ENCODE measurements at places on chromosomes 11 and 22.
A peak's percentile ranks its signal among the peaks of the same experiment; 100 is the strongest.

- no peak for DNase-seq
These were observed 851 bp downstream of the SYT8 start for GRCh38 chr11:1835671-1836010.

GRCh38 chr11:70158201-70158600 is 44.9 kb upstream of the FADD start:
- DNase-seq, result no peak

DNA sequence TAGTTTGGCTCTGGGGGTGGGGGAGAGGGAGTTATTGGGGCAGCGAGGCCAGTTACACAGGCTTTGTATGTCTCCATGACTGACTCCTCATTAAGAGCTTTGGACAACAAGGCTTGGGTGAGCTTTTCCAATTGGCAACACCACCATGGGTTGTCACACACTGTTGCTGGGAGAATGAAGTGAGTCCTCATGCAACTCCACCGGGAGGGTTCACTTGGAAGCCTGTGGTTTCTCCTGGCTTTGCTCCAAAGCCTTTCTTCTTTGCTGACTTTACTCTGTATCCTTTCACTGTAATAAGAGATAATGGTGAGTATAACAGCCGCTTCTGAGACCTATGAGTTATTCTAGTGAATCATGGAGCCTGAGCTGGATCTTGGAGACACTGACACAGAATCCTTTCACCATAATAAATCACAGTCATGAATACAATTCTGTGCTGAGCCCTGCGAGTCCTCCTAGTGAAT is 24.9 kb downstream of the EIF3F start:
- DNase-seq, result no peak

DNA sequence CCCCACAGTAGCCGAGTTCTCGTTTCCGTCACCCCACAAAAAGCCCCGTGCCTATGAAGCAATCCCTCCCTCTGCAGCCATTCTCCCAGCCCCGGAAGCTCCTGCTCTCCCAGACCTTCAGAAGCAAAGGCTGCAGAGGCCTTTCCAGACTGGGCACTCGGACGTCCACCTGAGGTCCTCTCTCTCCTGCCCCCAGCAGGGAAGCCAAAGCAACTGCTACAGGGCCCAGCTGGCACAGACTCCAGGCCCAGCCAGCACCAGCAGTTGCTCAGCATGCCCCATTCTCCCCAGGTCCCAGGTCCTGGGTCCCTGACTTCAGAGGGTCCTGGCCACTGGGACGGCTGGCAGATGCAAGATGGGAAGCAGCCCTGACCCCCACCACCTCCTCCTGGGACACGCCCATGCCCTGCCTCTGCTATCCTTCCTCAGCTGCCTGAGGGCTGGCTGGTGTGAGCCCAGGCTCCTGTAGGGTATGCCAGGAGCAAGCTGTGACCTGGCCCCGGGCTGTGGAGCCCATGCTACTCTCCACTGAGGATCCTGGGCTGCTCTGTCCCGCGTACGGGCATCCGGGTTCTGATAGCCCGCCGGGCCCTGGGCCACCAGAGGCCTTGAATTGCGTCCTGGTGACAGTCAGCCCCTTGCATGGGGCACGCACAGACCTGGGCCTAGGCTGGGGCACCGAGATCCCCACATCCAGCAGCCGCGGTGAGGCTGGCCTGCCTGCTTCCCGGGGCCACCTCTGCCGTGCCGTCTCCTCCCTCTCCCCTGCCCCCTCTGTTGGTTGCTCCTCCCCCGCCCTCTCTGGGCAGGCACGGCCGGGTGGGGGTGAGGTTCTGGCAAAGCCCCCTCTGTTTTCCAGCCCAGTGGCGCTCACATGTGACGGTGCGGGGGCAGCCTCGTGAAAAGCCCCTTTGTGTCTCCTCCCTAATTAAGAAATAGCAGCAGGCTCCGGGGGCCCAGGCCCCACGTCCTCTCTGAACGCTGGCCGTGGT is 1310.3 kb downstream of the BRD1 start:
- no peak for DNase-seq

DNA sequence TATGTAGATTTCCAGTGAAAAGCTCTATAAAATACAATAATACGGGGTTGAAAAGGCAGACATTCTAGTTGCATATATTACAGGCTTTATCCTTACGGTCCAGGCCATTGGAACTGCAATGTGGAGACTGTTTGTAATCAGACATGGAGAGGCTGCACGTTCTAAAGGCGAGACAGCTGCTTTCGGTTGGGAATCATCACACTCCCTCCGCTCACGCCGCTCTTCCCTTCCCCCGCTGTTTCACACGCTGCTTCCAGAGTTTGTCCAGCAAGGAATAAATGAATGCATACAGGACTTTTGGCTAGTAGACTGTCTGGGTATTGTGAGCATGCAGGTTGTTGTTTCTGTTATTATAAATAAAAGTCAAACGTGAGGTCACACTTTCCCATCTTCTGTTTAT is 13.5 kb upstream of the EFCAB6 start:
- DNase-seq, result no peak

GRCh38 chr22:29163808-29164207 is 41.9 kb upstream of the EMID1 start:
- DNase-seq, result no peak

DNA sequence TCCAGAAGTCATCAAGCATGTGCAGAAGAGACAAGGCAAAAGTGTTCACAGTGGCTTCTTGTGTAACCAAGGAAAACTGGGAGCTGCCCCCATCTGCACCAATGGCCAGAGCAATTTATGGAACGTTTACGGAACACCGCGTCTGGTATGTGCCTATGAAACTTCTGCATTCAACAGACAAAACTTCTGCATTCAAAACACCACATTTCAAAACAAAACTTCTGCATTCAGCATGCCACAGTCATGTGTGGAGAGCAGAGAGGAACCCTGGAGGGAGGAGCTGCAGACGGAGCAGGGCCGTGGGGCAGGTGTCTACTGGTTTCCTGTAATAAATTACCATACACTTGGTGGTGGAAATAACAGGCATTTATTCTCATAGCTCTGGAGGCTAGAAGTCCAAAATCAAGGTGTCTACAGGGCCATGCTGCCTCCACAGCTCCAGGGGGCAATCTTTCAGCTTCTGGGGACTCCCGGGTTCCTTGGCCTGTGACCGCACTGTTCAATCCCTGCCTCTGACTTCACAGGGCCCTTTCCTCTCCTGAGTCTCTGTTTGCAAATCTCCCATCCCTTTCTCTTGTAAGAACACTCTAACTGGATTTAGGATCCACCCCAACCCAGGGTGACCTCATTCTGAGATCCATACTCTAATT is 32.2 kb downstream of the RPL3 start:
- no peak for DNase-seq

- DNase-seq, result no peak
These were observed 28.4 kb downstream of the TRPC6 start for GRCh38 chr11:101555366-101555765.

GRCh38 chr11:98536023-98536422 is 484.7 kb upstream of the CNTN5 start:
- DNase-seq, result no peak

GRCh38 chr11:127733552-127733951 is 733.0 kb upstream of the KIRREL3 start:
- DNase-seq, result no peak

DNA sequence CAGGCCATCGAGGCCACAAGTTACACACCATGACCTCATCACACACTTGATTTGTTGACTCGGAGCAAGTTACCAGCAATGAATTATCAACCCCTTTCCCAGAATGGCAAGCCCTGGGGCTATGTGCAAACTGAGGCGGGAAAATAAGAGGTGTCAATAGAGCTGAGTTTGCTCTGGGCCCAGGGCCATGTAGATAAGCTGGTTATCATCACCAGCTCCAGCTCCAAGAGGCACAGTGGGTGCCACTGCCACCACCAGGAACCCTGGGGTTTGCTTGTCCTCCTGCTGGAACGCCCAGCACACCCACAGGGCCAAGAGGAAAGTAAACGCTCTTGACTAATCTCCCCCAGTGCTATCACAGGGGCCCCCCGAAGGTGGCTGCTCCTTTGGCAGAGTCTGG is 13.0 kb upstream of the VPS37C start:
- DNase-seq, result no peak

GRCh38 chr11:131810541-131810940 is 440.1 kb downstream of the NTM start:
- DNase-seq, result no peak

GRCh38 chr11:34620820-34621792 is at the start of gene EHF:
TSS of gene EHF (plus strand) at chr11:34621093. CDS start at chr11:34642631, 21,538 bp downstream.
- peak; percentile 99 for DNase-seq

- no peak for DNase-seq
These were observed 5.9 kb upstream of the GLB1L3 start for GRCh38 chr11:134270250-134270714.

DNA sequence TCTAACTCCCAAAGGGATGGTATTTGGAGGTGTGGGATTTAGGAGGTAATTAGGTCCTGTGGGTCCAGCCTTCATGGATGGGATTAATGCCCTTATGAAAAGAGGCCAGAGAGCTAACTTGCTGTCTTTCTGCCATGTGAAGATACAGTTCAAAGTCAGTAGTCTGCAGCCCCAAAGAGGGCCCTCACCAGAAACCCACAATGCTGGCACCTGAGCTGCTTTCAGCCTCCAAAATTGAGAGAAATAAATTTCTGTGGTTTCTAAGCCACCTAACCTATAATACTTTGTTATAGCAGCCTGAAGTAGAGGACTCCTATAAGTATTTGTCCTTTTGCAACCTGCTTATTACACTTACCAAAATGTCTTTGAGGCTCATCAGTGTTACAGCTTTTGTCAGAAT is 16.2 kb downstream of the ATM start:
- DNase-seq, result no peak

- no peak for DNase-seq
These were observed 19.8 kb upstream of the MPZL2 start for GRCh38 chr11:118283756-118284350.

DNA sequence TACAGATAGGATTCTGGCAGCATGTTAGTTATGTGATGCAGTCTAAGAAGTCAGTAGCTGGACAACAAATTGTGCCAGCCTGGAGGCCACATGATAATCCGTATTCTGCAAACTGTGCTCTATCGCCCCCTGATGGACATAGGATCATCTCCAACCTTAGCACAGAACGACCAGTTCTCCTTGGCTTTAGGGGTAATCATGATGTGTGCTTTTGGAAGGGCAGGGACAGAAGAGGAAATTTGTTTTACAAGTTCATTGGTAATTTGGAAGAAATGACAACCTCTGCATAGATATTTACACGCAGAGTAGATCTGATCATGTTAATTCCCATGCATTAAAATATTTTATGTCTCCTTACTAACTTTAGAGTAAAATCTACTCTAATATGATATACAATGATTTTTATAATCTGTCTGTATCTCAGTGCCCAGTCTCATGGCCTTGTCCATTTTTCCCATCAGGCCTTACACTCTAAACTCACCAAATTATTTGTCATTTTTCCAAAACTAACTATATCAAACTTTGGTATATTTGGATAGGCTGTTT is 12.1 kb downstream of the OR10D3 start:
- peak; percentile 49 for DNase-seq

DNA sequence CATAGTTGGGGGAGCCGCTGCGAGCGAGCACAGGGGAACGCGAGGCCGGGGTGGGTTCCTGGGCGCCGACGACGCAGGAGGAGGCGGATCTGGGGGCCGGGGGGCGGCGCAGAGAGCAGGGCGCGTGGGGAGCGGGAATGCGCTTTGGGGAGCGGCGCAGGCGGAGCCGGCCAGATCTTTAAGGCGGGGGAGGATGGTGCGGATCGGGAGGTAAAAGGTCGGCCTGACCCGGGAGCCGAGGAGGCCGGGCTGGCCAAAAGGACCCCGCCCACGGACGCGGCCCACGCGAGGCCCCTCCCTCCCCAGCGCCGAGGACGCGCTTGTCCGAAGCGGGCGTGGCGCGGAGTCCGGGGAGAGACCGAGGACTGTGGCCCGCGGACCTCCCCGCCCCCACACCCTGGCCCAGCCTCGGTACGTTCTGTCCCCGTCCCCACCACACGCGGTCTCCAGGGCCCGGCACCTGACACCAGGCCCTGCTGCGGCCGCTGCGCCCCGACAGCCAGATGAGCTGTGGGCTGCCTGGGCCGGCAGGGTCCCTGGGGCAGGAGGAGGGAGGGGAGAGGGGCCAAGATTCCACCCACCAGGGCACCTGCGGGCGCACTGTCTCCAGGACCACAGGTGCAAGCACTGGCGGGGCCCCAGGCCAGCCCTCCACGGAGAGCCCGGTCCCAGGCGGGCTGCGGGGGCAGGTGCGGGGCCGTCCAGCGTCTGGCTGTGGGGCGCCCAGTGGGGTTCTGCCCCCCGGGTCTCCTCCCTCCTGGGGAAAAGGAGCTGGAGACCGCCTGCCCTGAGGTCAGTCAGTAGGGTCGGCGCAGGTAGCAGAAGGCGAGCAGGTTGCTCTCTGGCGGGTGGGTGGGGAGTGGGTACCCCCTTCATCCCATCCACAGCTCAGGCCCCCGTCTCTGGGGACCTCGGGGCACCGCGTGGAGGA is 10.9 kb downstream of the PIM3 start:
- peak; percentile 74 for DNase-seq

DNA sequence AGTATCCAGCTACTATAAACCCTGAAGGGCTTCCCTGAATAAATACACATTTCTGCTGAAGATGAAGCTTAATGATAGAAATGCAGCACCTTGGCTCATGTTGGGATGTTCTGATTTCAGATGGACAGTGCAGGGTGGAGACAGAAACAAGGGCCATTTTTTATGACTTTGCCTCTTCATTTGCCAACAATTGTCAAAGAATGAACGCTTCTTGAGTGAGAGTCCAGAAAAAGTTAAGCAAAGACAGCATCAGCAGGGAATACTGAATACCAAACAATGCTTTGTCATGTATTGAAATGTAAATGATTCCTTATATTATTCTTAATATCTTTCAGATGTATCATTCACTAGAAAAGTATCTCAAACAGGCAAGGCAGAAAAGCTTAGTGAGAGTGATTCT is 84.9 kb downstream of the TRPC6 start:
- DNase-seq, result no peak

- peak; percentile 21 for DNase-seq
These were observed 15.9 kb downstream of the IL17REL start for GRCh38 chr22:49996518-49997250.

DNA sequence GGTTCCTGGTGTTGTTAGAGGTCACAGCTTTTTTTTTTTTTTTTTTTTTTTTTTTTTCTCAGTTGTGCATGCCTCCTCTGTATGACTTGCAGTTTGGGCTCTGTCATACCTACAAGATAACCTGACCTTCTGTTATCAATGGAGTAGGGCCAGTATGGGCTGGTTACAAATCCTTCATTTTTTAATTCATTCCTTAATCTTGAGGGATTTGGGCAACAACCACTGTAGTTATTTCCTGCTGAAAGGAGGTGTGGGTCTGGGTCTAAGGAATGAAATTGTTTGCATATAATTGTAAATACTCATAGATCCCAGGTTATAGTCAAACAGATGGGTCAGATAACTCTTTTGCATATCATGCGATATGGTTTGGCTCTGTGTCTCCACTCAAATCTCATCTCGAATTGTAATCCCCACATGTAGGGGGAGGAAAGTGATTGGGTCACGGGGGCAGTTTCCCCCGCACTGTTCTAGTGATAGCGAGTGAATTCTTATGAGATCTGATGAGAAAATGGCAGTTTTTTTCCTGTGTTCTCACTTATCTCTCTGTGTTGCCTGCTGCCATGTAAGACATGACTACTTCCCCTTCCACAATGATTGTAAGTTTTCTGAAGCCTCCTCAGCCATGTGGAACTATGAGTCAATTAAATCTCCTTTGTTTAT is 14.1 kb upstream of the GLYAT start:
- DNase-seq, result no peak

GRCh38 chr11:22006901-22007300 is 186.0 kb upstream of the ANO5 start:
- no peak for DNase-seq

GRCh38 chr22:39138357-39138997 is 14.0 kb downstream of the CBX7 start:
- DNase-seq, result no peak

All from PC-9 (cell line).